ENCODE measurements at places on chromosomes 7 and 10.

DNA sequence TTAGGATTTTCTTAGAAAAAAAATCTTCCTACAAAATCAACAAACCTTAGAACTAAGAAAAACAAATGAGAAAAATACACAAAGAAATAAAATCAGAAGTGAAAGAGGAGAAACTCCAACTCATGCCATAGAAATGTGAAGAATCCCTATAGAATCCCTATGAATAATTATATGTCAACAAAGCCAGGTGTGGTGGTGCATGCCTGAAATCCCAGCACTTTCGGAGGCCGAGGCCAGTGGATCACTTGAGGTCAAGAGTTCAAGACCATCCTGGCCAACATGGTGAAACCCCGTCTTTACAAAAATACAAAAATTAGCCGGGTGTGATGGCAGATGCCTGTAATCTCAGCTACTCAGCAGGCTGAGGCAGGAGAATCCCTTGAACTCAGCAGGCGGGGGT lies 27.1 kb downstream of the ACSM6 start:
- no peak for DNase-seq

GRCh38 chr7:136336932-136337331 lies 359.8 kb upstream of the MTPN start:
- DNase-seq, result no peak

DNA sequence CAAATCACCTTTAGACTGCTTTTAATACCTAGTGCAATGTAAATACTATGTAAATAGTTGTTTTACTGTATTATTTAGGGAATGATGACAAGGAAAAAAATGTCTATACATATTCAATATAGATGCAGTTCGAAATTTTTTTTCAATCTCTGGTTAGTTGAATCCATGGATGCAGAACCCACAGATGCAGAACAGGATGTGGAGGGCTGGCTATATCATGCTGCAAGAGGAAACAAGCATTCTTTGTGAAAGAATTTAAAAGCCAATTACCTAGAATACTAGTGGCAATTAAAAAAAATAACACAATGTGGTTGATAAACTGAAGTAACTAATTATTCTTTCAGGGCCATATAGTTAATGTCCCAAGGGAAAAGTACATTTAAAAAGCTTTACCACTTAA lies 170.4 kb downstream of the ZNF438 start:
- DNase-seq, result no peak

DNA sequence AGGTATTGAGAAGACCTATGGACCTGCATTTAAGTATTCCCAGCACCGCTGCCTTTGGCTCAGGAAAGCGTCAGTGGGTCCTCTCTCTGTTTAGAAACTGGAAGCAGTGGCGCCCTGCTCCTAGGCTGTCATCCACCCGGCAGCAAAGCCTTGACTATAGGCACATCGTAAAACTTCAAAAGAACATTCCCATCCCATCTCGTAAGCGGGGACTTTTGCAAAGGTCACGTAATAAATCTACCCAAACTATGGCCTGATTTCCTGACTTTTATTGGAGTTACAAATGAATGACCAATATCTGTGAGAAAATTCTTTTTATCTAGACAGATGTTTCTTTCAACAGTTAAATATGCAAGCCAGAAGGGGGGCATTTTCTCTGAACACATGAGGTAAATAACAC lies 115.8 kb upstream of the TCERG1L start:
- no peak for DNase-seq
